ENCODE measurements at places on chromosomes 6 and 20.

DNA sequence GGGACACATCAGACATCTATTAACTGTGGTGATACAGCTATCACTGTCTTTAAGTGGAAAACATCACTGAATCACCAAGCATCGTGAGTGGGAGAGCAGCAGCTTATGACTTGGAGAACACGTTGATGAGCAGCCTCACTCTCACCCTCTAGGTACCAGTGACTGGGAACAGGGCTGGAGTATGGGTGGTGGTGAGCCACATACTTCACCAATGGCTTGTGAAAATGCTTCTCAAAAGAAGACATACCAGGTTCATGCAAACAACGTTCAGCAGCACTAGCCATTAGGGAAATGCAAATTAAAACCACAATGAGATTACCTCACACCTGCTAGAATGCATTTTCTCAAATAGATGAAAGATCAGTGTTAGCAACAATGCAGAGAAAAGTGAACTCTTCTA is 25.3 kb downstream of the SNX5 start:
- DNase-seq = no peak

GRCh38 chr6:18562726-18563125 is 175.6 kb downstream of the RNF144B start:
- DNase-seq = no peak

GRCh38 chr20:49132995-49133478 is 55.1 kb downstream of the STAU1 start:
- DNase-seq = peak; percentile 70

GRCh38 chr20:38167851-38168760 is 3.0 kb upstream of the TGM2 start:
- no peak for DNase-seq

DNA sequence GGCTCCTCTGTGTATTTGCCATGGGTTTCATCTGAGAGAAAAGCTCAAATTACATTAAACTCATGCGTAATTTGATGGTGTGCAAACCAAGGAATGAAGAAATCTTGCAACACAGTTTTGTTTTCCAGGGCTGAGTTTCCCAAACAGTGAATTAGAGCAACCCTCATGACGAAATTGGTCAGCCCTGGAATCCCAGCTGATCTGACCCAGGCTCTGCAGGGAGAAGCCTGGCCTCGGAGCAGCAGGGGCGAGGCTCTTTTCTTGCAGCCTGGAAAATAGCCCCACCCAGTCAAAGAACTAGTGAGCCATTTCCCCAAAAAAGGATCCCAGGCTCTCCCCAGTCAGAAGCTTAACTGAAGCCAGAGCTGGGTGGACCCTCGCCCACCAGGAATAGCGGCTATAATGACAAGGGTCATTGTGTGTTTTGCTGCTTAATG is 107.3 kb upstream of the SNX9 start:
- no peak for DNase-seq

DNA sequence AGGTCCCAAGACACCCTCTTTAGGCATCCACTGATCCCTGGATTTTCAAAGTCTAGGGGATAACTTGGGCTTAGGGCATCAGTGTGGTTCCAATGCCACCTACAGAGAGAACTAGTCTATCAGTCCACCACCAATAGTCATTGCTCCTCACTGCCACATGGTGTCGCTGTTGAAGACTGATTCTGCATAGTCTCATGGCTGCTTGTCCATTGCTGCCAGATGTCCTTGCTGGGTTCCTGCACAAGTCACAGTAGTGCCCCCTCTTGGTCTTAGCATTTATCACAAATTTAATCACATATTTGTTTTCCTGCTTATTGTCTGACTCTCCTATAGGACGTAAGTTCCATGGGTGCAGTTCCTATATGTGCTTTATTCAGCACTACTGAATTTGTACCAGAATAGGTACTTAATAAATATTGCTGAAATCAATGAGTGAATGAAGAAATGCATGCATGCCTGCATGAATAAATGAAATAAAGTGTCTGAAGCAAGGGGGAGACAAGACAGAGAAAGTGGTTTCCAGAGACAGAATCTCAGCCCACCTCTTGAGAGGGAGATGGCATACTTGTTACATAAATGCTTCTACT is 45.9 kb upstream of the RALY start:
- no peak for DNase-seq

GRCh38 chr6:144835322-144835973 is 550.3 kb downstream of the UTRN start:
- DNase-seq = no peak

GRCh38 chr6:259901-260508 is 32.3 kb upstream of the DUSP22 start:
- no peak for DNase-seq

DNA sequence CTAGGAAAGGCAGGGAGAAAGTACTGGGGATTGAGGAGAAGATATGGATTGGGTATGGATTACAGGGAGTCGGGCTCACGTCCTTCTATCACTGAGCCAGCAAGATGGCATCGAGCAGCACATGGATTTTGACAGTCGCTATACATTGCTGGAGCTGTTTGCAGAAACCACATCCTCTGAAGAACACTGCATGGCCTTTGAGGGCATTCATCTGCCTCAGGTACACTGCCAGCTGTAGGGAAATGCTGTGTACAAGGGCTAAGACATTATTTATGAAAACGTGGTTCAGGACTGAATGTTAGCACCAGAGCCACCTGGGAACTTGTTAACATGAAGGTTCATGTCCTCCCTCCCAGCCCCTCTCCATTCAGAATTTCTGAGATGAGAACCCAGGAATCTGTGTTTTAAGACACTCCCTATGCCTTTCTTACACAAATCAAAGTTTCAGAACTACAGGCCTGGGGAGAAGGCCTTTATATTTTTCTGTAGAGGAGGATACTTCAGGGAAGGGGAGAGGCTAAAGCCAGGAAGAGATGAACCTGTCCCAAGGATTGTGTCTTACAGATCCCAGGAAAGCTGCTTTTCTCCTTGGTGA is 3.5 kb downstream of the CUL9 start:
- DNase-seq = no peak

DNA sequence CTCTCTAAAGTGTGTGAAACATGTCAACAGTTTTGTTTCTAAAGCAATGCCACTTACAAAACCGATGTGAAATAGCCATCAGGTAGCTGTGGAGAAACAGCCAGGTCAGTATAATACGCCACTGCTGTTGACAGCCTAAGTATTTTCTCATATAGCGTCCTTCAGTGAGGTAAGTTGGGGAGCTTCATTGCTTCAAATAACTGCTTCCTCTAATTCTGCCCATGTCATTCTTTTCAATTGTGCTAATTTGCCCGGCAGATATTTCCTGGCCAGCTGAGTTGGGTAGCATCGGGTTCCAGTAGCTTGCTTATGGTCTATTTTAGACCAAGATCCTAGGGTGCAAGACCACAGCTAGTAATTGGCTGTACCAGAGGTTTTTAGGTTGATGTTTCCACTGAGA is 2.1 kb upstream of the ARMC2 start:
- no peak for DNase-seq

GRCh38 chr6:99979953-99980352 is 14.1 kb downstream of the MCHR2 start:
- no peak for DNase-seq

- DNase-seq = no peak
Observed at GRCh38 chr20:6767126-6767535, 355 bp upstream of the BMP2 start.

Data from putamen (tissue), 1 donor.